H7 (cell line): ENCODE measurements at places on chromosomes 3 and 15.

DNA sequence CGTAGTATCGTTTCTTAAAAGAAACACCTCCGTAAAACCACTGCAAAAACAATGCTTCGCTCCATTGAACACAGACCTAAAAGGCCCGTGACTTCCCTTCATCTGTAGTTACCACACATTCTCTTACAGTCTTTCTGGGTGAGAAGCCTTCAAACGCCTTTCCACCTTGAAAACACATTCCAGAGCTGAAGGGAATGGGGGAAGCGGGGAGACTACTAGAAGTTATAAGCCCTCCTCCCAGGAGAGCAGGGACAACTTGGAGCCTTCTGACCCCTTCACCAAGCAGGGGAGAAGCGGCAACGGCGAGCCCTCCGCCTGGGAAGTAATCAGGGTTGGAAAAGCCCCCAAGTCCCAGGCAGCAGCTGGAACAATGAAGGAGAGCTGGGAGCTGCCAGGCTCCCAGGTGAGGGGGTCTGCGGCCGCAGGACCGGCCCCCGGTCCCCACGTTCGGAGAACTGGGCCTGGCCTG is 461 bp downstream of the SECISBP2L start:
- DNase-seq = no peak

GRCh38 chr3:77459926-77460325 is 420.0 kb downstream of the ROBO2 start:
- no peak for DNase-seq

- DNase-seq = no peak
Measured at GRCh38 chr3:21292971-21293370, 458.0 kb downstream of the ZNF385D start.

DNA sequence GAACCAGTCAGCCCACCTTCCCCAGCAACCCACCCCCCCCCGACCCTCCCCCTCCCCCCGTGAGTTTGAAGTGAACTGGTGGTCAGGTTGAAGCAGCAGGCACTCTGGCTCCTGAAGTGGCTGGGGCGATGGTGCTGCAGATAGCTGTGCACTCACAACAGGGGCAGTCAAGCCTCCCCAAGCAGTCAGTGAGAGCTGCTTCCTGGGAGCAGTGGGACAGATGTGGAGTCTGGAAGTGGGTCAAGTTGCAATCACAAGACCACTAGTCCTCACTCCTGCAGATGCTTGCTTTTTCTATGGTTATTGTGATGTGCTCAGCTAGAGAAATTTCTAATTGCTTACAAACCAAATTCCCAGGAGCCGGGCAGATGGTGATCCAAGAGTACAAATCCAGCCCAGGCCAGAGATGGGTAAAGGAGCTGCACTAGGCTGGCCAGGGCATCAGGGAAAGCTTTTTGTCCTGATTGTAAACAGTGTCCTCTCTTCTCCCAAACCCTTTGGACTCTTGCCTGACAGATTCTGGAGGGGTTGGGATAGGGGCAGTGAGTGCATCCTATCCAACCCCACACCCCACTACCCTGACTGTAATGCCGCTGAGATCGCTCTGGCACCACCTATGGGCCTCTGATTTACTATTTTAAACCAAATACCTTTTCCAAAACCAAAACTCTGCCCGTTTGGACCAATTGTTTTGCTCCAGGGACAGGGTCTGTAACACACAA is 9.8 kb upstream of the CLPX start:
- DNase-seq = peak; percentile 62

DNA sequence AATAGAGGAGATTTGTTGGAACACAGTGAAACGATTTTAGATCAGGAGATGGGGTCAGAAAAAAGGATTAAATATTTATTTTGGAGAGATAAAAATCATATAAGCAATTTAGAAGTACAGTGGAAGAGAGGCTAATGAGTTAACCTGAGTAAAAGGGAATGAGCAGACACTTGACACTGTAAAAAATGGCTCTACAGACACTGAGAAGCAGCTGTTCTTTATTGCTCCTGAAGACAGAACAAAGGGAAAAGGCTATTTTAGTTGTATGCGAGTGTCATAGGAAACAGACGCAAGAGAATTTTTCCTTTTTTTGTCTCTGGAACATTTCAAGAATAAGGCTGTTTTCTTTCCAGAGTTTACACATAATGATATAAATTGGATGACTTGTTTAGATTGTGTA is 34.3 kb downstream of the ASTE1 start:
- DNase-seq = no peak

GRCh38 chr15:82737975-82738374 is 28.3 kb upstream of the AP3B2 start:
- no peak for DNase-seq

DNA sequence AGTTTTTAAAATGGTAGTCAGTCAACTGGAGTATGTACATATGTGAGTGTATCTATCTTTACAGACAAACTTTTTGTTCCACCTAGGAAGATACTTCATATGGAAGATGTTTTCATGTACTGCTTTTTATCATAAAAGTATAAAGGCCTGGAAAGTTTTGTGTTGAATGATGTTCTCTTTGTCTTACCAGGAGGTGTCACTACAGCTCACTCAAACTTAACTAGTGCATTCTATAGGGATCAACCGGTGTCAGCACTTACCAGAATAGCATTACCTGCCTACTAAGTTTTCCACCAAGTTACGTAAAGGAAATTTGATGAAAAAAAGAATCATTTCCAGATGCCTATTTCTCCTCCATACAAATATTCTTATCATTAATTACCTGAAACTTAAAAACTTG is 522.6 kb upstream of the SEMA6D start:
- DNase-seq = no peak

- no peak for DNase-seq
Measured at GRCh38 chr15:89836267-89837133, 21.8 kb upstream of the ANPEP start.

DNA sequence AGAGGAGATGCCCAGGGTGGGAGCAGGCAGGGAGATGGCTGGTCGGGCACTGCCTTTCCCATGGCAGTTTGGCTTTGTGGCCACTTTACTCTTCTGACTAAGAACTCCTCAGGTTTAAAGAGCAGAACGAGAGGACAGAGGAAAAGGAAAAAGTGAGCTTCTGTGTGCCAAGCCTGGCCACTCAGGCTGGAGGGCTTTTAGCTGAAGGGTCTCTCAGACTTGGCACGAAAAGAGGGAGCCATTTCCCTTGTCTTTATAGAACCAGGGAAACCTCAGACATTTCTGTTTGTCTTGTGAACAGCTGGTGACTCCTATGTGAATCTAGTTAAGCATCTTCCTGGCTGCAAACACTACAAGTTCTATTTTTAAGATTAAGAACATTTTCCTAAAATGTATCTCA is 23.3 kb upstream of the PSMD6 start:
- no peak for DNase-seq

- peak; percentile 87 for DNase-seq
Measured at GRCh38 chr15:66862940-66863335, 160.9 kb downstream of the SMAD6 start.

DNA sequence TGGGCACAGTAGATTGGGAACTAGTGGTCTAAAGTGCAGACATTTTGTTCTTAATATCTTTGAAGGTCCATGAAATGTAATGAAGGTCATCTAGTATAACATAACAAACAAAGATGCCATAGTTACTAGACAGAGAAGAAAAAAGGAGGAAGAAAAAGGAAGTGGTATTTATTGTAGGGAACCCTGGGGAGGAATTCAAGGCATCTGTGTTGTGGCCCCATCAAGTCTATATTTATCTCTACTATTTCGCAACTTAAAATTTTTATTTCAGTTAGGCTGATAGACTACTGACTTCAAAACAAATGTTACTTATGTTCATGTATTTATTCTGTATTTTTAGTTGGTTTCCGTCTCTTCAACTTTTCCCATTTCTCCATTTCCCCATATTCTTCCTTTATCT is 48.9 kb upstream of the ZDHHC23 start:
- no peak for DNase-seq

- no peak for DNase-seq
Measured at GRCh38 chr3:189851682-189852081, 220.5 kb downstream of the TP63 start.

DNA sequence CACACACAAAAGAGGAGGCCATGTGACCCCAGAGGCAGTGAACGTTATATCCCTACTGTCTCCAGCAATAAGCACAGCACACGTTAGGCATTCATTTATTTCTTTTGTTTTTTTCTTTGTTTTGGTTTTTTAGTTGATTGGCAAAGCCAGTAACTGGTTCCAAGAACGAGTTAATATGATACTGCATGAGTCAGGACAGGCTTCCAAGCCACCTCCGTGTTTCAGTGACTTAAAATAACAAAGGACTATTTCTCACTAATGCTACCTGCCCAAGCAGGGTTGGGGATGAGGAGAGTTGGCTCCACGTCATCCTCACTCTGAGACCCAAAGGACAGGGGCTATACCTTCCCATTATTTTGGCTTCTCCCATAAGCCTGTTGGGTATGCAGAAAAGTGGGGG is 130.5 kb downstream of the ST8SIA2 start:
- no peak for DNase-seq

- no peak for DNase-seq
Measured at GRCh38 chr3:115652738-115653137, 29.4 kb downstream of the GAP43 start.

GRCh38 chr15:52858782-52859176 is 68.6 kb upstream of the ONECUT1 start:
- DNase-seq = no peak

- no peak for DNase-seq
Measured at GRCh38 chr15:31157644-31158069, 56.1 kb upstream of the TRPM1 start.

- DNase-seq = no peak
Measured at GRCh38 chr3:74676-75243, 121.8 kb upstream of the CHL1 start.

DNA sequence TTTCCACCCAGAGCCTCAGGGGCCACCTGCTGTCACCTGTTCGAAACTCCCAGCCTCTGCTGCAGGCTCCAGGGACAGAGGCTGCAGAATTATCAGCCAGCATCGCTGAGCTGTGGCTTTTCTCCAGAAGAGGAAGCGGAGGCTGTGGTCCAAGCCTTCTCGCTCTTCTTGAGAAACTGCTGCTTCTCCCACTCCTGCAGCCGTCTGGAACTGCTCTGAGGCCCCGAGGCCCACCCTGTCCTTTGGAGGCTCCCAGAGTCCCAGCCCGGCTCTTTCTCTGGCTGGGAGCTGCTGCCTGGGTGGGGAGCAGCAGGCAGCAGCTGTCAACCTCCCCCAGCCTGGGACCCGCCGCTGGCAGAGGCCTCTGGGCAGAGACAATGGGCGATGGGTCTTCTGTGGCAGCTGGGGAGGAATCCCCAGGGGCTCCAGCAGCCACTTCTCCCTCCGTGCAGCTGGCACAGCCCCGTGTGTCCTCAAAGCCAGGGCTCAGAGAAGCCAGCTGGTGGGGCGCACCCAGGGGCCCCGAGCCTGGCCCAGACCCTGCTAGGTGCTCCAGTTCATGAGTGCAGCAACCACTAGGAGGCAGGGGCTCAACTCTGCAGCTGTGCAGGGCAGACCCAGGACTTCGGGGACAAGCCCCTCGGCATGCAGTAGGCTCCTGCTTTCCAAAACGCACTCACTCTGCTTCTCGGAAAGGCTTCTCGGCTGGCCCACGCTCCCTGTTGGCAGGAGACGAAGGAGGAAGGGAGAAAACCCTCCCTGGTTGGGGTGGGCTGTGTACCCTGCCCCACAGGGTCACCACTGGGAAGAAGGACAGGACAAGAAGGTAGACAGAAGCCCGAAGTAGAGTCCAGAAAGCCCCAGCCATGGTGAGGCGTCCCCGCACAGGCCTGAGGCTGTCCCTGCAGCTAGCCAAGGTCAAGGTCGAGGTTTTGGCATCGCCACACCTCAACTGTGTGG is 49.9 kb upstream of the FURIN start:
- peak; percentile 84 for DNase-seq

DNA sequence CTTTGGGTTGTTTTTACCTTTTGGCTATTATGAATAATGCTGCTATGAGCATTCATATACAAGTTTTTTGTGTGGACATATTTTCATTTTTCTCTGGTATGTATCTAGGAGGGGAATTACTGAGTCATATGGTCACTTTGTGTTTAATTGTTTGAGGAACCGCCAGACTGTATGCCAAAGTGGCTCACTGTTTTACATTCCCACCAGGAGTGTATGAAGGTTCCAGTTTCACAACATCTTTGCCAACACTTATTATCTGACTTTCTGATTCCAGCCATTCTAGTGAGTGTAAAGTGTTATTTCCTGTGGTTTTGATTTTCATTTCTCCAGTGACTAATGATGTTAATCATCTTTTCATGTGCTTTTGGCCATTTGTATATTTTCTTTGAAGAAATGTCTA is 51.8 kb downstream of the CMTM7 start:
- no peak for DNase-seq

- DNase-seq = no peak
Measured at GRCh38 chr3:60652829-60653228, 598.4 kb downstream of the FHIT start.

GRCh38 chr3:47533481-47533880 is 20.0 kb upstream of the ELP6 start:
- no peak for DNase-seq

DNA sequence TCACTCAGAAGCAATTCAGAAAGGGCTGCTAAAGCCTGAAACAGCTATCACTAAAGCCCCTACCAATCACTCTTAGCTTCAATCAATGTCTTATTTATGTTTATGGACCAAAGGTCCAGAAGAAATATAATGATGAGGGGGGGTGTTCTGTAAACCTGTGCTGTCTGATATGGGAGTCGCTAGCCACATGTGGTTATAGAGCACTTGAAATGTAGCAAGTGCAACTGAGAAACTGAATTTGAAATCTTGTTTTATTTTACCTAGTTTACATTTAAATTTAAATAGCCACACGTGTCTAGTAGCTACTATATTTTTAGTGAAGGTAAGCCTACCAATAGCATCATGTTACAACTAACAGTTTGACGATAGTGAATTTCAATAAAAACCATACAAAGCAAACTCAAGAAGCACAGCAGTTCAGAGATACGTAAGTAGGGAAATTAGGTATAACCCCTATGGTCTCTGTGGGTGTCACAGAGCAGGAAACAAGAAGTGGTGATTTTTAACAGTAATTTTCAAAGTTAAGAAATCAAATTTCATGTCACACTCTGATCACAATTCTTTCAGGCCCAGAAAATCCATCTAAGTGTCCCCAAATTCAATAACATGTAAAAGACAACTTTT is 3.6 kb downstream of the POU1F1 start:
- DNase-seq = no peak

DNA sequence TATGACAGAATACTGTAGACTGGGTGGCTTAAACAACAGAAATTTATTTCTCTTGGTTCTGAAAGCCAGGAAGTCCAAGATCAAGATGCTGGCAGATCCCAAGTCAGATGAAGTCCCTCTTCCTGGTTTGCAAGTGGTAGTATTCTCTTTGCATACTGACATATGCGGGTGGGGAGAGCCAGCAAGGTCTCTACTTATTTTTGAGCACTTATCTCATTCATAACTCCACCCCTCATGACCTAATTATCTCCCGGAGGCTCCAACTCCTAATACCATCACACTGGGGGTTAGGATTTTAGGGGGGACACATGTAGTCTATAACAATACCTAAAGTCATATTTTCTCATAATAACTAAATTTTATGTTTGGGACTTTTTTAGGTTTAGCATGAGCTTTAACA is 65.3 kb downstream of the BLM start:
- DNase-seq = no peak

GRCh38 chr3:165770781-165771180 is 66.4 kb downstream of the BCHE start:
- no peak for DNase-seq
